ENCODE measurements at places on chromosomes 4 and X.

DNA sequence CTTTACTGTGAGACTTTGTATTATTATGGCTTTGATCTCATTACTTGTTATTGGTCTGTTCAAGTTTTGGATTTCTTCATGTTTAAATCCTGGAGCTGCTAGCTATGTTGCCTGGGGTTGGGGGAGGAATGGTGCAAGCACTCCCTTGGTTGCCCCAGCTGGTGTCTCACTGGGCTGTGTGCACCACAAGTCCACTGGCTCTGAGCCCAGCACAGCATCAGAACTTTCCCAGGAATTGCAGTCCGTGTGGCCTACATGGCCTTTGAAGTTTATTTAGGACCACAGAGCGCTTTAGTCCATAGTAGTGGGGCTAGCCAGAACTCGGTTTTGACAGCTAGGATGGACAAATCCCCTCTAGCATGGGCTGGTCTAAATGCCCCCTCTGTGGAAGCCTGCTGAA lies 278.8 kb upstream of the RPS6KA3 start:
- DNase-seq = no peak

- no peak for DNase-seq
Measured at GRCh38 chr4:57401586-57401985, 291.4 kb upstream of the IGFBP7 start.

DNA sequence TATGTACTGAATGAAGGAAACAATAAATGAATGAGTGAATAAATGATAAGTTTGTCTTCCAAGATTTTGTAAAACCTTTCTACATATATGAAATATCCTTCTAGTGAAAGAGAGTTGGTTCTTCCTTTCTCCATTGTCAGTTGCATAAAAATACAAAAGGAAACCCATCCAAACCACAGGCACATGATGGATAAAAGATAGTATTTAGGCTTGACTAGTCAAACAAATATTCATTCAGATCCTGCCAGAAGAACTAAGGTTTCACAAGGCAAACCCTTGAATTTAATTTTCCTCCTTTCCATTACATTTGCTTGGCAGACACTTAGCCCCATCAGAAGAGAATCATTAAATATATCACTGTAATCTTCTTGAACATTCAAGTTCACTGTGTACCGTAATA lies 208.4 kb downstream of the COL25A1 start:
- DNase-seq = no peak

- DNase-seq = no peak
Measured at GRCh38 chr4:76658231-76659102, 223.4 kb downstream of the SHROOM3 start.

DNA sequence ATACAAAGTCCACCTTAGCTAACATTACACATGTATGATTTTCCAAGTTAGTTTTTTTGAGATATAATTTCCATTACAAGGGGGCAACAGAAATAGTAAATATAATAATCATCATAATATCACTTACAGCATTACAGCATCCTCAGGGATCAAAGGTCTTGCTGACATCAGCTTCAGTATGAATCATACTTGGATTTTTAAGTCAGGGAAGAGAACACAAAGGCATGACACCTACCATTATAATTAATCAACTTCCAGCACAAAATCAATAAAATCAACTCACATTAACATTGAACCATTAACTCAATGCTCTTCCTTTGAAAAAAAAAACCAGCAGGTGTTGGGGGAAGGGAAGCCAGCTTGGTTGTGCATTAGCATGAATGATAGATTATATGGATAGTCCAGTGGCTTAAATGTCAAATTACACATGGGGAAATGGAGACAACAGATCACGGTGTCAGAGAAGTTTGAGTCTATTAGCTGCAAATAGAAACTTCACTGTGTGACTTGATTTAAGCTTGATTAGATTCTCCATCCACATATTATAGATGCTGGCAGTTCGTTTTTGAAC lies 66.9 kb upstream of the CAPN6 start:
- no peak for DNase-seq

GRCh38 chr4:156775813-156776212 lies 195.8 kb downstream of the PDGFC start:
- DNase-seq = no peak

DNA sequence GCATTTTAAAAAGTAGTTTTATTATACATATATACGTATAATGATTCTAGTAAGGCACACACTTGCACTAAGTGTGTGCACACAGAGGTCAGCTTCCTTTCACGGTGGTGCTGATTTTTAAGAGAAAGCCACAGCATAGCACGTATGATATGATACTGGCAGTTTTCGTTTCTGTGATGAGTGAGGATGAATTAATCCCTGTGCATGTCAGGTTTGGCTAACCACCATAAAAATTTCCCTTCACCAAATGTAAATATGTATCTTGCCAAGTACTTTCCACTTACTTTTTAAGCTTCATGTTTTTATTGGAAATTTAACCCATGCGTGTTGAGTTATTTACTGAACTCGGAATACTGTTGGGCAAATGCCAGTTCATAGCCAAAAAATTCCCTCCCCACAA lies 84.6 kb downstream of the SYNPO2 start:
- DNase-seq = no peak

DNA sequence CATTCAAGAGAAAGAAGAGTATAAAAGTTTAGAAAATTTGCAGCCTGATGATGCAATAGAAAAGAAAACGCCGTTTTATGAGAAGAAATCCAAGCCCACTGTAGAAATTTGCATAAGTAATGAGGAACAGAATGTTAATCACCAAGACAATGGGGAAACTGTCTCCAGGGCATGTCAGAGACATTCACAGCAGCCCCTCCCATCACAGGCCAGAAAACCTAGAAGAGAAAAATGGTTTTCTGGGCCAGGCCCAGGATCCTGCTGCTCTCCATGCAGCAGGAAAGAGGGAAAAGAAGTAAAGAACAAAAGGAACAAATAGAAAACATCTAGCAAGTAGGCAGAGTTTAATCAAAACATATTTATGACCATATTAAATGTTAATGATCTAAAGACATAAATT lies 119.0 kb downstream of the ANKRD50 start:
- DNase-seq = no peak

DNA sequence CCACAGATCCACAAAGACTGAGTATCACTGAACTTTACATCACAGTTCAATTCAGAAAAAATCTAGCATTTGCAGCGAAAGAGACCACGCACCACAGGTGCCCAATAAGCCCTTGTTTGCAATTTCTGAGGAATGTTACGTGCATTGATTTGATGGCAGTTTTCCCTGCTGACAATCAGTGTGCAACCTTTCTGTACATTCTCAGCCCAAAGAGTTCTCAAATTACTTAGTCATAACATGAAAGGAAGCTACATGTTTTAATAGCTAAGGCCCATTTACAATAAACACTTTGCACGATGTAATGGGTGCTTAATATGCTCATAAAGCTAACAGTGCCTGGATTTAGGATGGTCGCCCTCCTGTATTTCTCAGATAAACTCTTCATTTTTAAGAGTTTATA lies 47.9 kb downstream of the PTCHD1 start:
- DNase-seq = no peak

GRCh38 chr4:186329372-186329771 lies 63.4 kb downstream of the F11 start:
- no peak for DNase-seq

DNA sequence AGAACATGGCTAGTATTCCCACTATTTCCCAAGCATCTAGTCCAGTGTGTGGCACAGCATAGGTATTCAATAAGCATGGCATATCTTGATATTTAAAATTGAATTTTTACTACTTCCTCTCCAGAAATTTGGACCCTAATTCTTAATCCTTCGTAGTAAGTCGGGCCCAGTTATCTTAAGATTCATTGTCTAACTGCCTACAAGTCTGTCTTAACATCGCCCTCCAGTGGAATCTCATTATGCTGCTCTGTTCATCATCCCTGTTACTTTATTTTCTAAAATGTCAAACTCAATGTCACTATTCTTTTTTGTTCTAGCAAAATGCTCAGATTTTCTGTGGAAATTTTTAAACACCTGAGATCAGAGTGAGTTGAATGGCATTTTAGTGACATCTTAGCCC lies 606.2 kb downstream of the KLHL13 start:
- no peak for DNase-seq

DNA sequence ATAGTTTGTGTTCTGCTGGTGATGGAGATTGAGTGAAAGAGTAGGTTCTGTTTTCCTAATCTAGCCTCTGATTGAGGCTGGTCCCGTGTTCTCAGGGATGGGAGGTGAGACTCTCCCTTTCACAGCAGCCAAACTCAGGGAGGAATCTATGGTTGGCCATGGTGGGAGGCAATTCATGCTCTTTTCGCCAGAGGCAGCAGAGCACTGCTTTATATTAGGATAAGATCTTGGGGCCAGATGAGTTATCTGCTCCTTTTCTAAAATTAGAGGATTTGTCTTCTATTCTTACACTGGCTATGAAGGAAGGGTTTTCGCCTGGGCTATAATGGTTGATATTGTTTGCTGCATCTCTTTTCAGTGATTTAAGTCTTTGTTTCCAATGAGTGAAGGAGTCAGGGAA lies 63.9 kb upstream of the NLGN4X start:
- DNase-seq = no peak

- DNase-seq = no peak
Measured at GRCh38 chr4:138344054-138344453, 101.9 kb upstream of the SLC7A11 start.

GRCh38 chr4:134567461-134567860 lies 365.9 kb upstream of the PABPC4L start:
- no peak for DNase-seq

DNA sequence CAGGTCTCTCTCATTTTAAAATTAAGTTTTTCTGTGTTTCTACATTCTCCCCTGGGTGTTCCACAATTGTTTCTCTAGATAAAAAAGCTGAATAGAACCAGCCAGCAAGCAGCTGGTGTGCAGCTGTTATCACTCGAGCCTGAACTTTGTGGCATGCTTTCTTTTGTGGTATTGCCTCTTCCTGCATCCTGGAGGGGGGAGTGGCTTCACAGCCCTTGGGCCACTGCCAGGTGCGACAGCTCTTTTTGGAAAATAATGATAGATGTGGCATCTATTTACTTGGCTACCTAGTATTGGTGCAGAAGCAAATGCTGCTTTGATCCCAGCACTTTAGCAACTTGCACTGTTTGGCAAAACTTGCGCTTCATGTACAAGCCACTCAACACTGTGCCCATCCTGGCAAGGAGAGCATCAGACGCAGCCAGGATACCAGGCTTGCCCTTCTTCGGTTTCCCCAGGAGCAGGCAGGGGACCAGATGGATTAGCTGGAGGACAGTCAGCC lies 69.4 kb downstream of the HMGB2 start:
- DNase-seq = no peak

DNA sequence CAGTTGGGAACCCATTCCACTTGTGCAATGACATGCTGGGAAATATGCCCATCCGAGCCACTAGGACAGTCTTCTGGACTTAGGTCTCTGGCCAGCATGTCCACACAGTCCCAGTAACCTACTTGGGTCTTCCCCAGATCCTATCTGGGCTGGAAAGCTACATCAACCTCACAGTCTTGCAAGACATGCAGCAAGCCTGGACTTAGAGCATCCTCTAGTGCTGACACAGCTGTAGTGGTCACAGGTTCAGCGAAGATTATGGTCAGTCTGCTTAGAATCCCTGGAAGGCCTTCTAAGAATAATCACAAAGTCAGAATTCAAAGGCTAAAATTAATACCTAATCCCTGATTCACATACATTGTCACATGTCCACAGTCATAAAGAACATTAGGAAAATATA lies 842.7 kb downstream of the STPG2 start:
- DNase-seq = no peak

DNA sequence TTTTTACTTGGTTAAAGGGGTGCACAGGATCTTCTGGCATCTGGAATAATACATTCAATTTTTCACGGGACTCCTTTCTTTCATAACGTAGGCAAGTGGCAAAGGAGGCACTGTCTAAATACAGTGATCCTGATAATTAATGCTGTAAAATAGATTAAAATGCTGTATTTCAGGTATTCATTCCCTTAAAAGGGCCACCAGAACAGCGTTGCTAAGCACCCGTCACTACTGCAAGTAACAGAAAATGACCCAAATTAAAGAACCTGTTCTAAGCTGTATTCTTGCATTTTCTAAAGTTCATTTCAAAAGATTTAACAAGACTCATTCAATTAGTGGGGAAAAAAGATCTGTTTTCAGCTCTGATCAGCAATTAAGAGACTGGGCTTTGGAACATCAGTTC lies 208.2 kb downstream of the TENM3 start:
- DNase-seq = no peak

DNA sequence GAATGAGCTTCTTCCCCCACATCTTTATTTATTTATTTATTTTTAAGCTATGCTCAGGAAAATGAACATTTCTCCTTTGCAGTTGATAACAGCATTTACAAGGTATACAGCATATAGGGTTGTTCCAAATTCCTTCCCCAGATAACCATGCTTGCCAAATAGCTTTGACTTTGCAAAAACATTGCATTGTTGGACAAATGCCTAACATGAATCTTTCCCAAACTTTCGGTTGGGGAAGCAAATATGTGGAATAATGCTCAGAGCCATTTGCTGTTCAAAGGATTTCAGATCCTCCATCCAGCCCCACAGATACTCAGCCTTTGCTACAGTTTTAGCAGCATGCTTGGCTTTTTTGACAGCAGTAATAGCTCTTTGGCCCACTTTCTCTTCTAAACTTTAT lies 127.2 kb upstream of the AGA start:
- DNase-seq = no peak

DNA sequence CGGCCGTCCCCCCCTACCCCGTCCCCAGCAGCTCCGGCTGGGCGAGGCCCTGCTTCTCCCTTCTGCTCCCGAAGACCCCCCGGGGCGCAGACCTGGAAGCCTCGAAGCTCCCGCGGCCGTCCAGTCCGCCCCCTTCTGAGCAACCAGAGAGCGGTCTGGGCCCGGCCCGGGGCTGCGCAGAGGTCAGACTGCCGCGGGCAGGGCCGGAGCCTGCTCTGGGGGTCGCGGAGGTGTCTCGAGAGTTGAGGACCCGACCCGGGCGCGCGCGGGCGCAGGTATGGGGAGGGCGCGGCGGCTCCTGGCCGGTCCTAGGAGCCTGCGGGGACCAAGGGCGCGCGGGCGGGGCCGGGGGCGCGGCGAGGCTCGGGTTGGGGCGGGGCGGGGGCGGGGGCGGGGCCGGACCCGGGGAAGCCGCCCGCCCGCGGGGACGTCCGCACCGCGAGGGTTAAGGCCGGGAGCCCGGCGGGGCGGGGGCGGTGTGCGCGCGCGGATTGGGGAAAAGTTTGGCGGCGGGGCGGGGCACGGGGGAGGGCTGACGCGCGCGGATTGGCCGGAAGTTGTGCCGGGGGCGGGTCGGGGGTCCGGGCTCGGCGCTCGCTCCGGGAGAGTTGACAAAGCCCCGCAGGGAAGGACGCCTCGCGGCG lies at the start of gene FGFRL1:
Gene FGFRL1 (plus strand): TSS at position 605 of the 644 bp plus-strand sequence. CDS start 860 bp downstream, outside the sequence.
- peak; percentile 85 for DNase-seq

DNA sequence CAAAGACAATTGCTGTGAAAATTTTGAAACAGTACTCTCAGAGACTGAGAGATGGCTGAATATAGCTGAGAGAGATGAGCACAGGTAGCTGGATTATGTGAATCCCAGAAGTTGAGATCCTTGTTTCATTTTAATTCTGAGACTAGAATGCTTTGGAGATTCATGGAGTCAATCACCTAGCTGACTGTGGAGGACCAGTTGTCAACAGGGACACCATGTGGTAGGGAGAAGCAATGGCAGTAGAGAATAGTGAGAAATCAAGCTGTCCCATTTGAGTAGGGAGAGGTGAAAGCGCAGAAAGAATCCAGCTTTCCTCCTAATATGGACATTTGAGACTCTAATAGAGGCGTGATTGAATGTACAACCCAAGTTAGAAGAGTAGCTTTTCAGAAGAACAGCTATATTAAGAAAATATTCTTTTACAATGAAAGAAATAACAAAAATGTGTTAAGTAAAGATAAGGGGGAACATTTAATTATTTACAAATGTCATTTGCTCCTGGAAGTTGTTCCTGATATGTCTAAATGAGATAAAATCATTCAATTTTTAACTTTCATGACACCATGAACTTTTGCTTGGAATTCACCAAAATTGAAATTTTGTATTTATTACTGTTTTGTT lies 30.3 kb upstream of the GLRB start:
- DNase-seq = no peak
